Stimulated activated naive CD8-positive, alpha-beta T cell treated with anti-CD3 and anti-CD28 coated beads, Interleukin-15, Interleukin-2, amounts not matched to agents 100 U/mL and 50 U/mL, for 24 hours (primary cell): ENCODE measurements at places on chromosomes 7 and 10.

- DNase-seq, result no peak
Observed at GRCh38 chr7:124088590-124088989, 55.7 kb upstream of the TMEM229A start.

GRCh38 chr7:13524076-13524475, 465.4 kb downstream of the ETV1 start:
- no peak for DNase-seq

GRCh38 chr10:63700631-63701156, 179.5 kb downstream of the REEP3 start:
- no peak for DNase-seq

GRCh38 chr10:93481637-93482144, 443 bp downstream of the MYOF start:
- no peak for DNase-seq

DNA sequence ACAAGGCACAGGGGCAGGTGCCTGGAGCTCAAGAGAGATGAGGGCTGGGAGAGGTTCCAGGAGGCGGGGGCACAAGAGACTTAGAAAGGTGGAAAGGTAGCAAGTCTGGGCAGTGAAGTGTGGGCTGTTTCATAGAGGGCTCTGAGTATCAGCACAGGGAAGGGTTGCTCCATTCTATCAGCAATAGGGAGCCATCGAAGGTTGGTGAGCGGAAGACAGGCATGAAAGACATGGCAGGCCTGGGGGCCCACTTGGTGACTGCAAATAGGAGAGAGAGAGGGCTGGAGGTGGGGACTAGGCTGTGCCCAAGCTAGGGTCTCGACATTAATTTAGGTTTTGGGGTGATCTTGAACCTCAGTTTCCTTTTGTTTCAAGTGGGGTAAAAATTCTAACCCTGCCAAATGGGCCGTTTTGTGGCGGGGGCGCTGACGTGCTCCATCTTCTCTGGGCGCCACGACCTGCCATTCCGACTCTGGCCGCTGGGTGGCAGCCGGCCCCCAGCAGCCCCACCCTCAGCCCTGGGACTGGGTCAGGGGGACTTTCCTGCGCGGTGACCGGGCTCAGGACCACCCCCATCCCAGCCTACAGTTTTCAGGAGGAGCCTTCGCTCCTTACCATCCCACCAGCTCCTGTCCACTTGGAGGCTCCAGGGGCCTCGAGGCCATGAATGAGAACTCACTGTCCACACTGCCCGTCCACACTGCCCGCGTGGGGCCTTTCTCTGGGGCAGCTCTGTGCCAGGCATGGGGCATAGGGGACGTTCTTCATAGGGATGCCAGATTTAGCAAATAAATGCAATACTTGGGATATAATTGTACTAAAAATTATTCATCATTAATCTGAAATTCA, 37.2 kb upstream of the PCBD1 start:
- peak; percentile 73 for DNase-seq

GRCh38 chr10:76297780-76298281, 866.4 kb downstream of the LRMDA start:
- DNase-seq, result no peak

DNA sequence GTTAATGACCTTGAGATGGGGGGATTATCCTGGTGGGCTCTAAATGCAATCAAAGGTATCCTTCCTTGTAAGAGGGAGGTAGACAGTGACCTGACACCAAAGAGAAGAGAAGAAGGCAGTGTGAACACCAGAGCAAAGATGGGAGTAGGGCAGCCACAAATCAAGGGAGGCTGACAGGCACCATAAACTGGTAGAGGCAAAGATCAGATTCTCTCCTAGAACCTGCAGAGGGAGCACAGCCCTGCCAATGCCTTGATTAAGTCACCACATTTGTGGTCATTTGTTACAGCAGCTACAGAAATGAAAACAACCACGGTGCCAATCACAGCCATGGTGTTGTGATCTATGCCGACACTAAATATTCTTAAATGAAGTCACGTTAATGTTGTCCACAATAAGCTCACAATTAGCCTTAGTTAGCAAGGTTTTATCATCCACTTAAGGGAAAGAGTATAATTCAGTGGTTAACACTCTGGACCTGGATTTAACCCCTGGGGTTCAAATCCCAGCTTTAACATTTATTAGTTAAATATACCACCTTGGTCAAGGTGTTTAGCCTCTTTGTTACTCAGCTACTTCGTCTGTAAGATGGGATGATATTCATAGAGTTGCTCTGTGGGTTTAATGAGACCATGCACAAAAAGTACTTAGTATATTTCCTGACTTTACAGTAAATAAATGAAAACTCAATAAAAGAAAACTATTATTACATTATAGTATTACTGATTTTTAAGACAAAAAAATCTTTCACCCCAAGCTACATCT, 70.8 kb downstream of the SGMS1 start:
- peak; percentile 31 for DNase-seq

GRCh38 chr7:14377646-14378266, 388.3 kb upstream of the ETV1 start:
- DNase-seq, result no peak

- no peak for DNase-seq
Observed at GRCh38 chr7:128148676-128149075, 92.4 kb upstream of the LEP start.

DNA sequence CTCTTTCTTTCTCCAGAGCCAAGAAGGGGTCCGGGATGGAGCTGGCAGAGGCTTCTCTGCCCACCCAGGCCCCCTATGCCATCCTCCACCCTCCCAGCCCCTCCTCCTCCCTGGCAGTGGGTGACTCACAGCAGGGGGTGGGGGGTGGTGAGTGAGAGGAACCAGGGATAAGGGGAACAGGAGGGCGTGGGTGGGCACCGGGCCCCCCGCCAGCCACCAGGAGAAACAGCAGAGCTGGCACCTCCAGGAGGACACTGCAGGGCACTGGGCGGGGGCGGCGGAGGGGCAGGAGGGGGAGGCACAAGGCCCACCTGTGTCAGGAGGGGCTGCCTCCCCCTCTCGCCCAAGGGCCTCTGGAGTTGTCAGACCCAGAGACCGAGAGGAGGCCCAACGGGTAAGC, 56.0 kb downstream of the CAMK2B start:
- no peak for DNase-seq

GRCh38 chr7:30366606-30367005, 82.2 kb downstream of the ZNRF2 start:
- no peak for DNase-seq

GRCh38 chr10:600876-601659, 88.4 kb downstream of the DIP2C start:
- DNase-seq, result no peak

DNA sequence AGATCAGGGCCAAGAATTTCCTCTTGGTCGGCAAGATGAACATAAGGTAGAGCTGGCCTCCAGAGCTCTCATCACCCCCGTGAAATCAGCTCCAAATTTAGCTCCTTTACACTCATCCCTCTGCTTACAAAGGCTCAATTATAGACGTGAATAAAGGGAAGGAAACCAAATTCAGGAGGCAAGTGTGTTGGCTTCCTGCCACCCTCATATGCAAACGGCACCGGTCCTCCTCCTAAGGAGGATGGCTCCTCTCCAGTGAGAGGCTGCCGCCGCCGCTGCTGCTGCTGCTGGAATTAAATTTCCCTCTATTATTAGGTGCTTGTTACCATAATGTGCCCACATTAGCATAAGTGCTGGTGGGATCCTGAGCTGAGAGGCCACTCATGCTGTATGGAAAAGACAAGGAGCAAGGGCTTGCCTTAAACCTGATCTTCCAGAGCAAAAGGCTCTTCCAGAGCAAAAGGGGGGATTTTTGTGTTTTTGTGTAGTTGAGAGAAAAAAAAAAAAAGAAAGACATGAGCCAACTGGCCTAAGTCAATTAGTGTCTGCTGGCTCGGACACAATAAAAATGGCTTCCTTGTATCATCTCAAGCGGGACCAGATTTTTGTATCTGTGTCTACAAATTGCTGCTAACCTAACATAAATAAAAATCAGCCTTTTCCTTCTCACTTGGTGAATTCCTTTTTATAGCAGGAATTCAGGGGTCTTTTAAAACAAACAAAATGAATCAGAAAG, 68.4 kb downstream of the CDHR3 start:
- DNase-seq, result no peak

DNA sequence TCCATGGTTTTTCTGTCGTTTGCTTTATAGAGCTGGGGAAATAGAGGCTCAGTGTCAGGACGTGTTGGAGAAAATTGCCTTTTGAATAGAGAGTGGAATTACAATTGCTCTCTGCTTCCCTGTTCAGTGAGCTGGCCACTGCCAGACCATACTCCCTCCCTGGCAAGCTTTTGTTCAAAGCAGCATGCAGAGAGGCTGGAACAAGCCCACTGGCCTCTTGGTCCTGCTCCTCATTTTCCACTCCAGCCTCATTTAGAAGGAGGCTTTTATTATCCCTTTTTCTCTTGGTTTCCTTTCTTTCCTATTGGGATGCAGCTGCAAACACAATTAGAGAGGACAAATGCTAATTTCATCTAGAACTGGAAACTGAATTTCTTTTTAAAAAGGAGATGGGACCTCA, 302.2 kb upstream of the PODXL start:
- DNase-seq, result no peak

- no peak for DNase-seq
Observed at GRCh38 chr7:70005891-70006260, 407.6 kb downstream of the AUTS2 start.

GRCh38 chr10:101014966-101015581, 15.5 kb downstream of the LZTS2 start:
- no peak for DNase-seq

DNA sequence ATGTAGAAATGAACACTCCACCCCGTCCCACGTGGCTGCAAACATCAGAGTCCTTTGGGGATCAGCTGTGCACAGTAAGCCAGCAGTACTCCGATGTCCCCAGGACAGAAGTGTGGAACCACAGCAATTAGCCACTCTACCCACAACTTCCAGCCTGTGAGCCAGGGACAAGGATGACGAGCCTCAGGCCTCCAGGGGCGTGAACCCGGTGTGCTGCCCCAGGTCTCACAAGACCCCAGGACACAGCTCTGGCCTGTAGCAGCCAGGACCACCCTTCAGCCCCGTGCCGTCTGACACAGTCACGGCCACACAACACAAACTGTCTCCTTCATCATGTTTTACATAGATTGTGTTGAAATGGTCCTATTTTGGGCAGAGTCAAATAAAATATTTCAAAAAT, 113.0 kb upstream of the DIP2C start:
- no peak for DNase-seq

- DNase-seq, result no peak
Observed at GRCh38 chr10:100303724-100304319, 17.3 kb upstream of the BLOC1S2 start.

DNA sequence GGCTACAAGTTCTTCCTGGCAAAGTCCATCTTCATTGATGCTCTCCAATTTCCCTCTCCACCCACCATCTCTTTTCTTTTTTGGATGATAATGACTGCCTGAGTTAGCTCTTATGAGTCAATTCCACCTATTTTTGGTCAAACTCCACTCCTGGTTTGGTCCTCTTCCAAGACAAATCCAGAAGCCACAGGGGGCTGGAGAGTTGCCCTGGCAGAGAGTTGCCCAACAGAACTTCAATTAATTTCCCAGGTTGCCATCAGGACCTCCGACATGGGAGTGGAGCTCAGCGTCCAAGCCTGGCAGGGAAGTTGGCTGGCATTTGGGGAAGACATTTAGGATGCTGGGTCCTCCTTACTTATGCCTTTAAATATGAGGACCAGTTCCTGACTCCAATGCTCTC, 29.2 kb upstream of the KCNMA1 start:
- no peak for DNase-seq

DNA sequence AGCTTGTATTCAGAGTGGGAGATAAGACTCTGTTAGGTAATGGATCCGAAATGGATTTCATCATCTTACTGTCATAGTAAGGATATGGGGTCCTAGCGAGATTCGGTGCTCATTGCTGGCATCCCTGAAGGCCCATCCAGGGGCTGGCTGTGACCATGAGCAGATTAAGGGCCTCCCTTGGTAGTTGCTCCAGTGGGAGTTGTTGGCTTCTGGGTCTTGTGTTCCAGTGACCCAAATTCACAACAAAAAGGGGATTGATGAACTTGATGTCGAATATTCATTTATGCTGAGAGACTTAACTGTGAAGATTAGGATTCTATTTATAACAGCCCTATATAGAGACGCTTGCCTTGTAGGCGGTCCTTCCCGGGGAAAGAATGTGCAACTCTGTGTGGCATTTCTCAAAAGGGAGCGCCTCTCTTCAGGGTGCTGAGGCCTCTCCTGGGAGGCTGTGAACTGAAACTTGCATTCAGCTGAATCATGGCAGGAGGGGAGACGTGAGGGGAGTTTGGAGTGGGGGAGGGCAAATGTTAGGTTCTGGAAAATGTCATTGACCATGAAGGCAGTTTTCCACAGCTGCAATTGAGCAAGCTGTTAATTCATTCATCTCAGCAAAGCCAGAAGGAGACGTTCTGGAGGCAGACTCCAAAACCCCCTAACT, 233.1 kb upstream of the FZD8 start:
- no peak for DNase-seq

GRCh38 chr7:129801882-129802281, 150.9 kb downstream of the UBE2H start:
- no peak for DNase-seq

DNA sequence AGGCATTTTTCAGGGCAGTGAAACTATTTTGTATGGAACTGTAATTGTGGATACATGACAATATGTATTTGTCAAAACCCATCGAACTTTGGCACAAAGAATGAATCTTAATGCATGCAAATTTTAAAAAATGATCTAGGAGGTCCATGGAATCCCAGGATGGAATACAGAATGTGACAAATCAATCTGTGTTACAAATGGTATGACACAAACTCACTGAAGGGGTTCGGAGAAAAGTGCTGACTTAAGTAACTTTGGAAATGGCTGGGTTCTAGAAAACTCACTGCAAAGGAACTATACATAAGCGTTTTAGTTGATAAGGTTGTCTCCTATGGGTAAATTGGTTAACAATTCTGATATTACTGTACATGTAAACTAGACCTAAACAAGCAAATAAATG, 26.0 kb downstream of the CALN1 start:
- DNase-seq, result no peak

DNA sequence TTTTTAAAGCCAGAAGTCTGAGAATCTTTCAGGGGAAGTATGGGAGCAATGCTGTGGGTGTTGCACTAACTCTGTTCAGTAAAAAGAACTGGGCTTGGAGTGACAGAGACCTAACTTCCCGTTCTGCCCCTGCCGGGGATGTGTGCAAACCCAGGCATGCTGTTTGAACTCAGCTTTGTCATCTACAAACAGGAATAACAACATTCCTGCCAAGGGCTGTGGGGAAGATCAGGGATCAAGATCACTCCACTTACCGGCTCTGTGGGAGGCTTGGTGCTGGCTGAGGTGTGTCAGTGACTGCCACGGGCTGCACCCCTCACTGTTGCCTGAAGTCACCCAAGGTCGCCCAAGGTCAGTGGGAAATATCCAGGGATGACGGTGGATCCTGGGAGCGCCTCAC, 23.1 kb upstream of the DRGX start:
- no peak for DNase-seq

DNA sequence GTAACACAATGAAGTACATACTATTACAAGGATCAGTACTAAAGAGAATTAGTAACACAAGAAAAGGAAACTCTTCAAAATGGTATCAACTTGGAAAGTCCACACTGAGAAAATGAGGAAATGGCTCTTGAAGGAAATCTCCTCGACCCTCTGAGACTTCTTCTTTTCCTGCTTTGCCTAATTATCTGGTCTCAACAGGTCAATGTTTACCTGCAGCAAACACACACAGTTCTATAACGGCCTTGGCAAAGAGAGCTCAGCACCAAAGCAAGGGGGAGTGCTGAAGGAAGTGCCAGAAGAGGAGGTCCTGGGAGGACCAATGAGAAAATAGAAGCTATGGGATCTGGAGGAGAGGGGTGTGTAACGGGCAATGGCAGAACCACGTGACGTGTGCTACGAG, 21.9 kb downstream of the CHCHD3 start:
- no peak for DNase-seq
